AG04449 (cell line): ENCODE measurements at places on chromosomes 6 and 20.

- DNase-seq: no peak
These were observed 1.7 kb upstream of the VSTM2L start for GRCh38 chr20:37901240-37901639.

GRCh38 chr20:63577317-63577894 lies 3.4 kb upstream of the HELZ2 start:
- no peak for DNase-seq

DNA sequence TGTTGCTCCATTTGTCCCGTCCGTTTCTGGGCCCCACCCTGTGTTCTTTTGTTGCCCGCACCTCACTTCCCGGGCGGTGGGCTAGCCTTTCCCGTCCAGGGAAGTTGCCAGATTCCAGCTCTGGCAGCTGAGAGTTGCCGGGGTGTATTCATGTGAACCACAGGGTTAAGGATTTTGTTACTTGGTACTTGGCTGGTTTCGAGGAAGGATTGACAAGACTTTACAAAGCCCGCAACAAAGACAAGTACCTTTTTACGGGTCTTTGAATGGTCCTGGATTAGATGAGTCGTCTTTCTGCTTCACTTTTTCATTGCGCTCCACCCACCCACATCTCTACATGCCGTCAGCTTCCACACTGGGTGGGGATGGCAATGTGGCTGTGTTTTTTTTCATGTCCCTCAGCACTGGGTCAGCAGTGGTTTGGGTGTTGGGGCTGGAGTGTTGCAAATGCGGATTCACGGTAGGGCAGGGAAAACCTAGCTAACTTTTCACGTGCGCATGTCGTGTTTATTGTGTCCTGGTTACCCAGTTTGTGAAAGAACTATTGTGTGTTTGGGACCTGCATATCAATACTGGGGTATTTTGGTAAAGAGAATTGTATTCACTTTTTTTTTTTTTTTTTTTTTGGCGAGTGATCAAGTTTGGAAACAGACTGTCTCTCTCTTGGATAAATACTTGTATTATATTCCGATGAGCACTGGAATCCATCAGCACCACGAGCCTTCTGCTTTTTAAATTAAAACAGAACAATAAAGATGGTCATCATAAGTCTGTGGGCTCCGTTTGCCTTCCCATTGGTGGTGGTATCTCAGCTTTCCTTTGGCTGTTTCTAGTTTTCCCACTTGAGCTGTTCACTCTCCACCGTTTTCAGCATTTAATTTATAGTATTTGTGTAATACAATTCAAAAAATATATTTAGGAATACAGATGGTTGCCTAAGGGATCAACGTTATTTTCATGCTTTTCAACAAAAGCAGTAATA lies 1.2 kb downstream of the DUSP22 start:
- DNase-seq: no peak

- DNase-seq: no peak
These were observed 85.3 kb downstream of the ASXL1 start for GRCh38 chr20:32443386-32443974.

DNA sequence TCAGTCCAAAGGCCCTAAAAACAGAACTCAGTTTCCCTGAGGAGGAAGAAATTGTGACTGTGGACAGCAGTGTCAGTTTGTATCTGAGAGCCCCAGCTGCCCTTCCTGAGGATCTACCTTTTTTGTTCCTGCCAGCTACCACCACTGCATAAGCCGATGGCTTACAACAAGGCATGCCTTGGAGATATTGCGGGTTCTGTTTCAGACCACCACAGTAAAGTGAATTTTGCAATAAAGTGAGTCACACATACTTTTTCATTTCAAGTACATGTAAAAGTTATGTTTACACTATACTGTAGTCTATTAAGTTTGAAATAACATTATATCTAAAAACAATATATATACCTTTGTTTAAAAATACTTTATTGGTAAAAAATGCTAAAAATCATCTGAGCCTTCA lies 9.6 kb upstream of the CST3 start:
- DNase-seq: no peak

DNA sequence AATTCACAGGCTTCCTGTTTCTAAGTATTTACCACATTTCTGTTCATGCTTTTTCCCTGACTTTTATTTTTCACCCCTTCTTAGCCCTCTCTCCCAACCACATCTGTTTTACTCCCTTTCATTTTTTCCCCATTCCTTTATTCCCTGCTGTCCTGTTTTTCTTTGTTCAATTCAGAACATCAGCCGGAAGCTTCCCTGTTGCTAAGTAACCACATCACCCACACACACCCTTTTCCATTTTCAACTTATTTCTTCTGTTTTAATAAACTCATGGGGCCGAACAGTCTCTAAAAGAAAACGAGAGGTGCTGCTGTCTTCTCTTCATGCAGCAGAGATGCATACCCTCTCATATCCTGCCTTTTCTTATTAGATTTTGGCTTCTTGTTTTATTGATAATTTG lies 53.5 kb upstream of the CEP85L start:
- DNase-seq: no peak

GRCh38 chr6:11585426-11586016 lies 48.0 kb downstream of the TMEM170B start:
- DNase-seq: no peak

DNA sequence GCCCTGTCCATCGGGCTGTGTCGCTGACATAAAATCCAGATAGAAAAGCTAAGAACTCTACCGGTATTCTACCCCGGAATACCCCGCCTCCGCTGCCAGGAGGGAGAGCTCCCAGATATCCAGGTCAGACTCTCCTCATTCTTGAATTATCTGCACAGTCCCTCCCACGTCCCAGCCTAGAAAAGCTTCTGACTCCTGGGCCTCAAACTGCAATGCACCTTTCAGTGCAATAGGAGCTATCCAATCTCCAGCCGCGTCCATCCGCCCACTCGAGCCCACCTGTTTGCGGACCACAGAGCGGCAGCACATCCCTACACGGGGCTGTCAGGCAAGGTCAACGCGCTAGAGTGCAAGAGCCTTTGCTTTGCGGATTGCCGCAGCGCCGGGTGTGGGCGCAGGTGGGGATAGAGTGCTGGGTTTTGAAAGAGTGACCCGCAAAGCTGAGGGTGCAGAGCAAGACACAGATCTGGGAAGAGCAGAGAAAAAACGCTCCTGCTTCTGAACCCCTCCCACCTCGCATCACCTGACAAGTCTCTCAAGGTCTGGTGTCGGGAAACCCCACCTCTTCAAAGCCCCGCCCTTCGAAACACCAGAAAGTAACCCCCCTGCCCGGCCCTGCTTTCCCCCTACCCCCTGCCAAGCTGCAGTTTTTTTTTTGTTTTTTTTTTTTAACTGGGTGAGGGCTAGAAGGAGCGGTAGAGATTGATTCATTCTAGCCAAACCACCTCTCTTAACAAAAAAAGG lies 1.3 kb downstream of the TAPBP start:
- DNase-seq: no peak
